CD4-positive, alpha-beta T cell treated with Interleukin-4 for 4 hours (primary cell): ENCODE measurements at places on chromosomes 11 and 22.
A peak's percentile ranks its signal among the peaks of the same experiment; 100 is the strongest.

GRCh38 chr22:46297151-46297812 is 612 bp downstream of the GTSE1 start:
- no peak for DNase-seq

DNA sequence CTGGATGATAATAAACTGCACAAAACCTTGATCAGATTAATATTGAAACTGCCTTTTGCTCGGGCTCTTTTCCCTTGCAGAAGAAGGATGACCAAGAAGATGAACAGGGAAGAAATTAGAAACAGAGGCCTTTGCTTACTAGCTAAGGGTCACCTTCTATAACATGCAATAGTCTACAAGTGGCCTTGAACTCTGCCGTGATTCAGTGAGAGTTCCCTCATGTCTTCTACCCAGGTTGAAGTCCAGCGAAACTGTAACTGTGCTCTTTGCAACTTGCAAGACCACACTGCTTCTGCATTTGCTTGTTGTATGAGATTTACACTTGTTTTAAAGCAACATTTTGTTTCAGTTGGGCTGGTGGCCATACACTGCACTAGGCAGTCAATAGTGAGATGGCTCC is 108.4 kb downstream of the IGLL1 start:
- DNase-seq = no peak

DNA sequence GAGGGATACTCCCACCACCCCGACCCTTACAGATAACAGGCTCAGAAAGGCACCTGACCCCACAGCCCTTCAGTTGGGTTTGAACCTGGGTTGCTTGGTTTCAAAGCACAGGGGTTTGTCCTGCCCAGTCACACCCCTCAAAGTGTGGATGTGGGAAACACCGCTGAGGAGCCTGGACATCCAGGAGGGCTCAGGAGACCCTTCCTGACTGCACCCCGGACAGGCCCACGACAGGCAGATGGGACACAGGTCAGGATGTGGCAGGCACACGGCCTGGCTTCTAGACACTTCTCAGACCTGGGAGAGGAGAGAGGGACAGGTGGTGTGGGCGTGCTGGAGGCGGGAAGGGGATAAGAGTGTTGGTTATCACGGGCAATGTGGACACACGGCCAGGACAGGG is 932.3 kb downstream of the BRD1 start:
- DNase-seq = no peak

- no peak for DNase-seq
These were observed 61.1 kb downstream of the FLRT1 start for GRCh38 chr11:64096835-64097234.

DNA sequence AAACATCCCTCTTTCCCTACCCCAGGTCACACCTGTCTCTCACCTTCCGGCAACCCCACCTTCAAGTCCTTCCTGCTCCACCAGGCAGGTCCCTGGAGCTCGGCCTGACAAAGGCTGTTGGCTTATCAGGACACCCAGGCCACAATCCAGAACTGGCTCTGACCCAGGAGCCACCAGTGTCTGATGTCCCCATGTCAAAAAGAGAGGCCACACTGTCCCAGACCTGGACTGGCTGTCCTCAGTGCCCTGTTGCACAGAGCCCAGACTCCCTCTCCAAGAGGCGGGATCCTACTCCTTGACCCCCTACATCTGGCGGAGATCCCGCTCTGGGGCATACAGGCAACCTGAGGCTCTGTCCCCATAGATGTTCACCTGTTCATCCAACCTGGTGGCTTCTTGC is 116.0 kb downstream of the MN1 start:
- DNase-seq = no peak

GRCh38 chr11:128544471-128545051 is 42.8 kb downstream of the ETS1 start:
- peak; percentile 40 for DNase-seq

- DNase-seq = no peak
These were observed 50.9 kb downstream of the SLC25A17 start for GRCh38 chr22:40768206-40768605.

GRCh38 chr11:125154378-125155099 is 10.0 kb upstream of the PKNOX2 start:
- DNase-seq = no peak

GRCh38 chr11:8392886-8393285 is 129.2 kb upstream of the LMO1 start:
- DNase-seq = no peak

DNA sequence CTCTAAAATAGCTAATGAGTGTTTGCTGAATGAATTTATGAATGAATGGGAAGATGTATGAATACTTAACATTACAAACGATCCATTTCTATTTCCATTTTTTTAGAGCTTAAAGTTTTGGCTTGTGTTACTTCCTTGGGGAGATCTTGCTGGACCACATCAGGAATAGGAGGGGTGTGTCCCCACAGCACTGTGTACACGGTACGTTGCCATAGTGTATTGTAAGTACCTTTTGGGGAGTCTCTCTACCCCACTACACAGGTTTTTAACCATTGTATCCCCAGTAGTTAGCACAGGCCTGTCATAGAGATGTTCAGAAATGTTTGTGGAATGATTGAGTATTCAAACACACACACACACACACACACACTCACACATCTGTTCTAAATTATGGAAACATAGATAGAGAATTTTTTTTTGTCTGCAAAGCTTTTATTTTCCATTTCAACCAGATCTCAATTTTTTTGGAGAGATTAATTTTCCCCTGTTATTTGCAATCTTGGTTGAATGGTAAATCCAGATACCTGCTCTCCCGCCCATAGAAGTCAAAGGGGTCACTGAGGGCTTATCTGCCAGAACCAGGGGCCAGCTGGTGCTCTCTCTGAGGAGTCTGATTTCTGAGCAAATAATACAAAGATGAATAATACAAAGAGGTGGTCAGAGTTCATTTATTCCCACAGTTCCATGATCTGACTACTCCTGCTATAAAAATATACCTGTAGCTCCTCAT is 471.0 kb downstream of the INSC start:
- DNase-seq = no peak

DNA sequence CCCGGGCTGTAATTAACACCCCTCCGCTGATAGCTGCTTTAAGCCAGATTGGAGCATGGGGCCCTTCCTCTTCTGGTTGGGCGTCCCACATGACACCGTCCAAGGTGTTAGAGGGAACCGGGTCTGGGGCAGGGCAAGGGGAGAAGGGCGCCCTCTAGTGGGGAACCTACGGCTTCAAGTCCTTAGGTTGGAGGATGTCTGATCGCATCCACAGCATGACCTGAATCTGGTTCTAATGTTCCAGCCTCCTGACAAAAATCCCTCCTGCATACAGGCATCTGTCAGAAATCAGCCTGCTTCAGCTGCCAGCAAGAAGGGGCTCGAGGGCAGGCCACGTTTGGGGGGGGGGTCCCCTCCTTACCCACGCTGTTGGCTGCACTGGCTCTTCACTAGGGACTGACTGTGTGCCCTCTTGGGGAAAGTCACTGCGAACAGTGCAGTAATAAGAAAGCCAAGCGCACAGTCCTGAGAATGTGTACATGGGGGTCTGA is 94.2 kb upstream of the TBCEL start:
- peak; percentile 7 for DNase-seq

GRCh38 chr11:75954039-75954438 is 139.0 kb downstream of the UVRAG start:
- no peak for DNase-seq

- no peak for DNase-seq
These were observed 41.1 kb upstream of the TPBGL start for GRCh38 chr11:75199412-75199955.

DNA sequence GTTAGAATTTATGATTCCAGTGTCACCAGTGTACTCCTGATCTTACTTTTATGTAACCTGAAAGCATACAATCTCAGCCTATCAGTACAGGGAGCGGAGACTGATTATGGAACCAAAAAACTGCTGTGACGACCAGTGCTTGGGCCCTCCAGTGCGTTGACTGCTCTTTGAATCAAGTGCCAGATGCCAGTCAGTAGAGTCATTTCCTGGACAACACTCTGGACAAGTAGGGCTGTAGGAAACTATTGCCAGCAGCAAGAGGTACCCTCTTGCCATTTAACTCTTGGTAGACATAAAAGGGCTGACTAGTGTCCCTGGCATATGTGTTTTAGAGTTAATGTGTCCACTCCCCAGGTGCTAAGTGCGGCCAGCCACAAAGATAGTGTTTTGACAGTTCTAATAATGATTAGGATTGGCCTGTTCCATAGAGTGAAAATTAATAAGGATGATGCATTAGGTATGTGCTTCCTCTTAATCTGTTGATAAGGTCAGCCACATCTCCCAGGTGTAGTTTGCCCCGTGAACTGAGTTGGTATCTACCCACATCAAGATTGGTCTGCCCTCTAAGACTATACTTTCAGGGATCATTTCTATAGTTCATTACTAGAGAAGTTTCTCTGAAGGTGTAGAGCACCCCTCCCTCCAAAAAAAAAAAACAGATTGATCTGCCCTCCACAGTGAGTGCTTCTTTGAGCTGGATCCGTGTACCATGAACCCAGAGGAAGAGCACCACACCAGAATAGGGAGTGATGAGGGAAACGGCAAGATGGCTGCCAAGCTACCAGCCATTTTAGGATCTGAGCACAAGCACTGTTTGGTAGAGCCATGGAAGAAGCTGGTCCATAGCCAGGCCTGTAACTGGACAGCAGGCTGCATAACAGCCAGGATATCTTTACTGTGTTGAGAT is 20.7 kb upstream of the AIFM3 start:
- no peak for DNase-seq

GRCh38 chr22:44620129-44620840 is 81.7 kb upstream of the PRR5 start:
- DNase-seq = peak; percentile 87

- DNase-seq = no peak
These were observed at the start of gene TSKU for GRCh38 chr11:76783294-76783895. Gene TSKU (plus strand): TSS chr11:76783356. CDS start chr11:76795617, 12,261 bp downstream.

DNA sequence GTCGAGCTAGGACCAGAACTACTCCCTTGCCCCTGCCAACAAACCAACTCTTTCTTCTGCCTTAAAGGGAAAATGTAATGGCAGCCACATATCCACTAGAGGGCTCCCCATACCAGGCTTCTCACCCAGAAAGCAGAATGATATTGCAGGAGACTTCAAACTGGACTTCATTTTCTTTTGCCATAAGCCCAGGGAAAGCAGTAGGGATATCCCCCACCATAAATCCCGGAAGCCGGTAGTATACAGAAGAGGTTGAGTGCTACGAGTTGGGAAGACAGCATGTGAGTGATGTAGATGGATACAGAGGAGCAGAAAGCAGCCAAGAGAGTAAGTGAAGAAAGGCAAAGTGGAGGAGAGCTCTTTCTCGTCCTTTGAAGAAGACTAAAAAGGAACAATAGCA is 12.1 kb downstream of the PLAAT5 start:
- peak; percentile 78 for DNase-seq

GRCh38 chr11:46896719-46897406 is 21.5 kb downstream of the LRP4 start:
- peak; percentile 24 for DNase-seq

DNA sequence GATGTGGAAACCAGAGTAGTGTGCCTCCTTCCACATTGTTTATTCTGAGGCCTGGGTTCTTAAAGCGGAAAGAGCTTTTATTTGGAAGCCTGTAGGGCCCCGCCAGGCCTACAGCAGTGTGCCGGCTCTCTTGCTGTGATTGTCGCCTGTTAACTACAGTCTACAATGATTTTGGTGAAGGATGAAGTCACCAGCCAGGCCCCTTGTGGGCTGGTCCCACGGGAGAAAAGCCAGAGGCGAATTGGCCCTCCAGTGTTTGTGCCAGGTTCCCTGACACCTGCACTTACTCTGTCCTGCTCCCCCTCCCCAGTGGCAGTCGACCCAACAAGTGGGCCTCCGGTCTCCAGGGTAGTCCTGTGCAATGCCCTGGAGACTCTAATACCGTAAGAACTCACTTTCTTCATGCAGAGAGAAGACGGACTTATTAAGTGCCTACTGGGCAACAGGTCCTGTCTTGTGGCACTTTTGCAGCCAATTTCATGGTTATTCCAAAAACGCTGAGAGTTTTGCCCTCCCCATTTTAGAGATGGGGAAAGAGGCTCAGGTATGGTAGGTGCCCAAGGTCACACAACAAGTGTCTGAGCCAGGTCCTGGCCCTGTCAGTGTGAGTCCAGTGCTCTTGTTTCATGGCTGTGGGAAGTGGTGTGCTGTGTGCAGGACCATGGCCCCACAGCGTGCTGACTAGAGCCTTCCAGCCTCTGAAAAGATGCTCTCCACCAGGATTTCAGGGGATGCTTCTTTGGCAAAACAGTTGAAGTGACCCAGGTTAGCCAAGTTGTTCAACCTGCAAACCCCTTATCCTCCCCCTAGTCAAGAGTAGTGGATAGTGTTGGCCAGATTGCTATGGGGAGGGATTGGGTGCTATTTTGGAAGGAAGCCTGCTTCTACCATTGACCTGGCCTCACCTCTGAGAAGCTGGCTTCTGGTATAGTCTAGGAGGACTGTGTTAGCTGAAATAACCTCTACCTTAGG is 1.4 kb downstream of the MICAL2 start:
- no peak for DNase-seq

DNA sequence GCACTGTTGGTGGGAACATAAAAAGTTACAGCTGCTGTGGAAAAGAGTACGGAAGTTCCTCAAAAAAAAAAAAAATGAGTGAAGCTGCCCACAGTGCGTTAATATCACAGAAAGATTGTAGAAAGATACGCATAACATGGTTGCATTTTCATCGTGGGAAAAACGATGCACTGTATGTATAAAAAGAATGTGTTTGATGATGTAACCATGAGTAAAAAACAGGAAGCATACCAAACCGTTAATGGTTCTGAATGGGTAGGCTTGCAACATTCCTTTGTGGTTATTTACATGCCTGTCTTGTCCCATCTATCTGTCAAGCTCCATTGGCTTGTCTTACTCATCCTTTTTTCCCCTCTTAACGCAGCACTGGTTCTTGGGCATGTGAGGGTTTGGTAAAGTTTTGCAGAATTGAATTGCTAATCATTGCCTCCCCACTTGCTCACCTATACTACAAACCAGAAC is 33.8 kb upstream of the DKK3 start:
- no peak for DNase-seq

DNA sequence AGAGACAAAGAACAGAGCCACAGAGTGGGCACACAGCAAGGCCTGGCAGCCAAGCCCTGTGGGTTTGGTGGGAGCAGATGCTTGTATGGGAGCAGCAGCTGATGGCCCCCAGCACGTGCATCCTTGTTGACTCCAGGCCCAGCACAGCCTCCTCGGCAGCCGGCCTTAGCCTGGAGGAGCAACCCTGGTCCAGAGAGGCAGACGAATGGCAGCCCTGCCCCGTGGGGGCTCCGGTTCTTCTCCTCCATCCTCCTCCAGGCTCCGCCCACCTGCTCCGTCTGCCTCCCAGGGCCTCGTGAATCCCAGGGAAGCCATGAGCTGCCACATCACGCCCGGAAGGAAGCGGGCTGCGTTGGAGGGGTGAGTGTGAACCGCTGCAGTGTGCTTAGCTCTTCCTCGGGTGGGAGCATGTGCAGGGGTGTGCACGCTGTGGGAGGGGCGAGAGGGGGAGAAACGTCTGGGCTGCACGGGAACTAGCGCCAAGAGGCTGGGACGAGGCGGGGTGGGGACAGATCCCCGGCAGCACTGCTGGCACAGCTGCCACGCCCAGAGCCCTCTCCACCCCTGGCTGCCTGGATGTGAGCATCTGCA is 36.3 kb upstream of the JAM3 start:
- DNase-seq = peak; percentile 6

- DNase-seq = no peak
These were observed 251 bp upstream of the UQCC3 start for GRCh38 chr11:62671236-62671607.
